ENCODE measurements at places on chromosomes 3 and 15.

GRCh38 chr15:96181873-96182301 lies 148.6 kb upstream of the NR2F2 start:
- no peak for DNase-seq

DNA sequence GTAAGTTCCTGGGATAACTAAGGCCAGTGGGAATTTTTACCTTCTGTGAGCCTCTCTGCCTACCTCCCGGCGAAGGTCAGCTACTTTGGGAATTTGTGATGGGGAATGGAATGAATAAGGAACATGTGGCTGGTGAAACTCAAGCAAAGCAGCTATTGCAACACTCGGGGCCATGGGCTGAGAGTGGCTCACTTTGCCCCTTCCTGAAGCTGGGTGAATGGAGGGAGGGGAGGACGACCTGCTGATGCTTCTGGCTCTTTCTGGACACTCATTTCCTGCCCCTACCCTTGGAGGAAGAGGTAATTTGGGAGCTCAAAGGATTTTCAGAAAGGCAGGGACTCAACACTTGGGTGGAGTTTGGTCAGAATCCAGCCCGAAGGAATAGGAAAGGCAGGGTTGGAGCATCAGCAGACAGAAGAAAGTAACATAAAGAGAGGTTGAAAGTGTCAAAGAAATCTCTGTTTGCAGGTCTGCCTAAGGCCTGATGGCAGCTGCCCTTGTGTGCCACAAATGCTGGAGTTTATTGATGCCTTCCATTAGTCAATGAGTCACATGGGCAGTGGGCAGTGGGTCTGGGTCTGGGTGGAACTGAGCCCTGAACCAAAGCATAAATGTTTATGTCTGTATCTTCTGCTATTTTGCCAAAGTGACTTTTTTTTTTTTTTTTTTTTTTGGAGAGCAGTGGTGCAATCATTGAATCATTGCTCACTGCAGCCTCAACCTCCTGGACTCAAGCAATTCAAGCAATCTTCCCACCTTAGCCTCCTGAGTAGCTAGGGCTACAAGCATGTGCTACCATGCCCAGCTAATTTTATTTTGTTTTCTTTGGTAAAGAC lies 12.4 kb downstream of the LAMP3 start:
- DNase-seq, result no peak

DNA sequence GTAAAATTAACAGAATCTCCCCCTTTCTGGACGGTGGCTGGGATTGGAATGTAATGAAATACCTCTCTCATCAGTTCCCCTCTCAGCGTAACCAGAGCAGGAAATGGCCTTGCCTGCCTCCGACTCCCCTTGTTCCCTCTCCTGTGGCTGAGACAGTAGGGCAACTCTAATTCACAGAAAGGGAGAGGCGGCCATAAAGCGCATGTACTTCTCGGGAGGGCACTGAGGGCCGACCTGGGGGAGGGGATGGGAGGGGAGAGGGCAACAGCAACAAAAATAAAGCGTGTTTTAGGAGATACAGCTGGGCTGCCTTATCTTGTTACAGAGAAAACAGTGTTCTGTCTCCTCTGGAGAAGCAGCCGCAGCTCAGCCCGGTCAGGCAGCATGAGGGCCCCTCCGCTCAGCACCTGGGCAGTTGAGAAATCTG lies 783.3 kb upstream of the ARRDC4 start:
- no peak for DNase-seq

- DNase-seq, result peak; percentile 85
These were observed 242.9 kb downstream of the WNT5A start for GRCh38 chr3:55244247-55244646.

DNA sequence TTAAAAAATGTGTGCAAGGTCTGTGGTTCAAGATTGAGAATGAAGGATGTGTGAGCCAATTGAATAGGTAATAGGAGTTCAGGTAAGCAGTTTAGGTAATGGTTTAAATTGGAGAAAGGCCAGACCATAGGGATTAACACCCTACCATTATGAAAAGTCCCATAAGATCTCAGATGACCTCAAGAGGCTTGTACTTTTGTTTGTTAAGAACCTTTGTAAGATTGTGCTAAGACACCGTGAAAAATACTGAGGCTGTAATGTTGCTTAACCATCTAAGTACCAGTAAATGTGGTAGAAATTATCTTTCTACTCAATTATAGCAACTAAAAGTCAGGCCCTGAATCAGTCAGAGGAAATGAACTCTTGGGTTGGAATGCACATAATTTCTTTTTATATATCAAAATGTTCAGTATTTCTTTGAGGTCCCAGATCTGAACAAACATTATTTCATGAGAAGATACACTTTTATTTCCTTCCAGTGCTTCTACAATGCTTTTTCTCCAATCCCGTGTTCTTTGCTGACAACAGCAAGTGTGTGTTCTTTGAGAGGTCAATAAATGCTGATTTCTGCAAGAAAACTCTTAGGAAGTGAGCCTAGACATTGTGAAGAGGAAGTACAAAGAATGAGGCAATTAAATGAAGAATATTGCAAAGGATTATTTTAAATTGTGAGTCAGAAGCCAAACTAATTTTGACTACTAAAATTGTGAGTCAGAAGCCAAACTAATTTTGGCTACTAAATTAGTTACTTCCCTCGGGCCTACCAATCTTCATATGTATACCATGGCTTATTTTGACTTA lies 66.4 kb downstream of the TCF12 start:
- DNase-seq, result no peak

DNA sequence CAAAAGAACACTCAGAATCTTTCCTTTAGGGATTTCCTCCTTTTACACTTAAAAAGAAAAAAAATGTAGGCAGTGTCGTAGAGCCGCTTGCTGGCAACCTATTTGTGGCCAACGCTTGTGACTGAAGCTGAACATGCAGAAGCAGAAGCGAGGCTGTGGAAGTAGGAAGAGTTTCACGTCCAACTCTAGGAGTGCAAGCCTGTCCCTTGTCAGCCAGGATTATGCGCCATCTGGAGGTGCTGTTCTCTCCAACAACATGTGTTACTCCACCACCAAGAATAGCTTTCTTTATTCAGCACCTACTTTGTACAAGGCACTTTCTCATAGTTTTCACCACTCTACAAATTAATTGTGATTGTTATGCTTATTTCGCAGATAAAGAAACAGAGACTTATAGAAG lies 223.2 kb upstream of the LMCD1 start:
- no peak for DNase-seq

DNA sequence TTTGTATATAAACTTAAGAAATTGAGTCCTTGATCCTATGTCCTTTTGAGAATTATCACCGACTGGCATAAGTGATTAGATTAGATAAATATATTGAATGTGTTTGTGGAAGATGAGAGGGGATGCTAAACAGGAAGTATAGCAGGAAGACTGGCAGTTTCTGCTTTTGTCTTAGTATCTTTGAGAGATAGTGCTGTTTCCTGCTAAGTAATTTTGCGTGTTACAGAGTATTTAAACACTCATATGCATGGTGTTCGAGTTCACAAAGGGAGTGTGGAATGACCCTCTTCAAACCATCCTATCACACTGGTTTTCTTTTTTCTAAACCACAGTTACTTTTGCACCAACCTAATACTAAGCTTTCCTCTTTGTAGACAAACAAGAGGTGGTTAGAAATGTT lies 106.0 kb downstream of the KLHL25 start:
- DNase-seq, result no peak

DNA sequence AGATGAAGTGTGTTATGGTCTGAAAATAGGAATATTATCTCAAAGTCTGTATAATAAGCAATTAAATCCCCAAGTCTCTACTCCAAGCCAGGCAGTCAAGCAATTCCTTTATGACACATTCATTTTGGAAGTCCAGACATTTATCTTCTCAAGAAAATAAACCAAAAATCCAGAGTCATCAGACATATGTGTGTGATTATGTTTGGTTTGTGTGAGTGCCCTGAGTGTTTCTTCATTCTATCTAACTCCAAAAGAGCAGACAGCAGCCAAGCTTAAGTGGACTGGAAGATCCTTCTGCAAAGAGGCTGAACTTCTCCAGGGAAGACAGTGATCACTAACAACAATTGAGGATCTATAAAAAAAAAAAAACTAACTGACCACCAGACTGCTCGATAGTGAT lies 239.8 kb downstream of the STAG1 start:
- no peak for DNase-seq

DNA sequence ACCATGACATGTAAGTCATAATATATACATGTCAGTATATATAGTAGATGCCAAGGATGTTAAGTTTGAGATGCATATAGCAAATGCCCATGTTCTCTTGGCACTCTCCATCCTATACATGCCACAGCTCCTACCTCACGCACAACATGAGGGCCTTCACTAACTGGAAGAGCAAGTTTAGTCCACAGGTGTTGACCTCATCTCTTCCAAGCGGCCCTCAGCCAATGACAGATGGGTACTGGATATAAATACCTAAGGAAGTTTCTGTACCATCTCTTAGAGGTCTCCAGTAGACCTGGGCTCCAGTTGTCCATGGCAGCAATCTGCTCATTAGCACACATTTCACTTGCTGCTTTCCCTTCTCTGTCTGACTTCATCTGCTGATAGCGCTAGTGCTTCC lies 43.3 kb upstream of the CMC1 start:
- no peak for DNase-seq

DNA sequence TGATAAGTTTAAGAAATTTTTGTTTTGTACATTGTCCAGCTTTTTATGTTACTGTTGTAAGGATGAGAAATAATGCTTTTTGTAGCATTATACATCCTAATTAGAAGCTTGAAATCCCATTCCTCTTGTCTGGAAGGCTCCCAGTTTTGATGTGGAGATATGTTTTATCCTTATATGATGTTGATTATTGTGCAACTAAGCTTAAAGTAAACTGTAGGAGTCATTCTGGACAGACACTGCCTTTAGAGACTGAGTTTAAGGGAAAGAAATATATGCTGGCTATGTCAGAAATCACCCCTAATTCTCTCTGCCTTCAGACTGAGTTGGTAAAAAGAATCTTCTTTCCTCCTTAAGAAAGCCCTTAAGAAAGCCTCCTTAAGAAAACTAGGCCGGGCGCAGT lies 670.4 kb downstream of the ZPLD1 start:
- DNase-seq, result no peak

- peak; percentile 62 for DNase-seq
These were observed at the start of gene PAQR9 for GRCh38 chr3:142963516-142964448. Gene PAQR9 (minus strand): TSS chr3:142963674. CDS start chr3:142963336, 338 bp downstream.

GRCh38 chr3:126415661-126416591 lies 21.2 kb downstream of the CFAP100 start:
- DNase-seq, result no peak

- no peak for DNase-seq
These were observed at the start of gene UCN2 for GRCh38 chr3:48563382-48563918. Gene UCN2 (minus strand): TSS chr3:48563781. CDS start chr3:48563124, 657 bp downstream.

DNA sequence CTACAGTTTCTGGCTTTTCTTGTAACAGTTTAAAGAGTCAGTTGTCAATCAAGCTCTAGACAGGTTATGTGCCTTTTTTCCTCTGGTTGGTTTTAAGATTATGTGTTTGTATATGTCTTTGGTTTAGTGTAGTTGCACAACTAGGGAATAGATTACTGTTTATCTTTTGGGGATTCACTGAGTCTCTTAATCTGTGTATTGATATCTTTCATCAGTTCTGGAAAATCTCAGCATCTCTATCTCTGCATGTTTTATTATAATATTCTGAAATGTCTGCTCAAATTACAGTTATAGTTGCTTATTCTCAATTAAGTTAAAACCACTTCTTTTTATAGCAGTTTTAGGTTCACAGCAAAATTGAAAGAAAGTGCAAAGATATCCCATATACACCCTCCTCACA lies 14.3 kb downstream of the DUT start:
- DNase-seq, result no peak

DNA sequence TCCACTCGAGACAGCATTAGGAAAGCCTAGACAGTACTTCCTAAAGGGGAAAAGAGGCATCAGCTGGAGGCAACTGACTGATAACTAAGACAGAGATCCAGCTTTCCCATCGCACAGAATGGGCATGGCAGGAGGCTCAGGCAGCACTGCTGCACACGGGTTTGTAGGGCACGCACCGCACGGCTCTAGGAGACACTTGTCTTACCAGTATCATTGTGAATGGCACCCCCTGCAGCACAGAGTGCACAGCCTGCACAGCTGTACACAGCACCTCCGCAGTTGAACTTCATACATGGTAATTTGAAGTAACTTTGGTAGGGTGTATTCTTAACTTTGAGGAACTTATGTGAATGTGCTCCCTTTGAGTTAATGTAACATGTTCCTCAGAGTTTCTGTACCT lies 281.6 kb downstream of the PLCL2 start:
- DNase-seq, result no peak

DNA sequence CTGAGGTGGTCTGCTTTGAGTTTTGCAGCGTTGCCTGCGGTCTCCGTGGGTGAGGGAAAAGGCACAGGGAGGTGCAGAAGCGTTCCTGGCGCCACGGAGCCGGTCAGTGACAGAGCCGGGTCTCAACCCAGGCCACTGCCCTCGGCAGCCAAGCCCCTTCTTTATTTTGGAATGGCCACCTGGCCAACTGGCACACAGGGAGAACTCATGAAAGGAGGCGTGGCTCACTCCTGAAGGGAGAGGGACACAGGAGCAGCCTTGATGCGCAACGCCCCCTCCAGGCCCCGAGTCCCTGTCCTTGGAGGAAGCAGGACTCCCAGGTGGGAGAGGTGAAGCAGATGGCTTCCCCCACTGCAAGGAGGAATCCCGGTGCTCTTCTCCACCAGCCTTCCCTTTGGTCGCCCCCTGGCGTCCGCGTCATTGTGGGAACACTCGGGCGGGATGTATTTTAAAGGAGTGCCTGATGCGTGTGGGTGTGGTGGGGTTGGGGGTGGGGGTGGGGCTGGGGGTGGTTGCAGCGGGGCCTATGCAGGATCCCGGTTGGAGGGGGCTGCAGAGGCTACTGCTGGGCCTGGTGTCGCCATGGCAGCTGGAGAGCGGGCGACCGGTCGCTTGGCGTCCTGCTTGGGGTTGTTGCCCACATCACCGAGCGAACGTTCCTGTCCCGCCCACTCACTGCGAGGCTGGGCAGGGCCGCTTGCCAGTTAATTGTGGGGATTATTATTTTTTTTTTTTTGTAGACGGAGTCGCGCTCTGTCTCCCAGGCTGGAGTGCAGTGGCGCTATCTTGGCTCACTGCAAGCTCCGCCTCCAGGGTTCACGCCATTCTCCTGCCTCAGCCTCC lies 32.6 kb downstream of the APBA2 start:
- DNase-seq, result no peak

GRCh38 chr3:176974279-176974678 lies 223.0 kb downstream of the TBL1XR1 start:
- no peak for DNase-seq

Data from NCI-H1105 (cell line).